ENCODE measurements at places on chromosomes 1 and 21. TPM values are rescaled to one million over a fixed set of nuclear protein-coding genes. Genes with fewer than 3 reads are reported as not detected.

GRCh38 chr1:7712731-7713323, 58.3 kb upstream of the VAMP3 start:
- no peak for DNase-seq

ANGPTL1 gene
- 18.7 TPM for total RNA-seq

OLFML3 gene
- total RNA-seq, result 33.9 TPM

GRCh38 chr1:93600663-93601062, 81.0 kb downstream of the BCAR3 start:
- DNase-seq, result peak; percentile 59

- no peak for DNase-seq
Observed at GRCh38 chr1:182166750-182167149, 105.2 kb upstream of the ZNF648 start.

GBP2 gene
- total RNA-seq, result 15.2 TPM

GRCh38 chr1:21168444-21168843, 8.3 kb downstream of the EIF4G3 start:
- no peak for DNase-seq

GRCh38 chr21:45383615-45384201, 21.3 kb upstream of the COL18A1 start:
- peak; percentile 52 for DNase-seq

RNU1-4 gene
- total RNA-seq, result 6,377 TPM

DNA sequence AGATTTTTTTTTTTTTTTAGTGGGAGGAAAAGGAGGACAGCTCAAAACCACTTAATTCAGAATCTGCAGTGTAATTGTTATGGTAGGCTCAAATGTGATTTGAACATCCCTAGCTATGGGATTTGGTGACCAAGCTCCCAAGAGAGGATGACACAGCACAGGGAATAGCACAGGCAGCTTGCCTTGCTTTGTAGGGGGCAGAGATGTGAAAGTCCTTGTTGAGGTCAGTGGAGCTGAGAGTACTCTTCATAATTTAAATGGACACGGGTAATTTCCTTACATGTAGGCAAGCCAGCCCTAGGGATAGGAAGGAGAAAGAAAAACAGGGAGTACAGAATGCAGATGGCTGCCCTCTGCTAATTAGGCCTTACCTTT, 3.2 kb upstream of the UCK2 start:
- DNase-seq, result no peak

- no peak for DNase-seq
Observed at GRCh38 chr1:229479660-229480399, 28.3 kb downstream of the NUP133 start.

CFHR5 gene
- not detected for total RNA-seq

DNA sequence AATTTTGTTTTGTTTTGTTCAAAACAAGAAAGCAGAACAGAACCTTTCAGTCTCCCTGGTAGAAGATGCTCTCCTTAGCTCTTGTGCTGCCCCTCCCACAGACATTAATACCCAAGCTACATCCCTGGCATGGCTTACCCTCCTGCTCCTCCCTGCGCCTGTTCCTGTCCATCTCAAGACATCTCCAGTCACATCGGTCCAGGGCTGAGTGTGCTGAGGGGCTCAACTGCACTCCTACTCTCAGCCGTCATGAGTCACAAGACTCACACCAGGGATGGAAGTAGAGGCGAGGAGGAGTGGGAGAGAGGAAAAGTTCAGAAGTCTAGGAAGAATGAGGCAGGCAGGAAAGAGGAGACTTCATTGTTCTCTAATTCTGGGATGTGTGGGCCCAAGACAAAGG, 9.2 kb upstream of the TACSTD2 start:
- DNase-seq, result no peak

GRCh38 chr1:101992821-101993575, 3.7 kb downstream of the OLFM3 start:
- no peak for DNase-seq

GRCh38 chr21:27796106-27796505, 829.2 kb upstream of the ADAMTS5 start:
- DNase-seq, result no peak

LCE1B gene
- total RNA-seq, result not detected

RPL11 gene
- 586 TPM for total RNA-seq

DNA sequence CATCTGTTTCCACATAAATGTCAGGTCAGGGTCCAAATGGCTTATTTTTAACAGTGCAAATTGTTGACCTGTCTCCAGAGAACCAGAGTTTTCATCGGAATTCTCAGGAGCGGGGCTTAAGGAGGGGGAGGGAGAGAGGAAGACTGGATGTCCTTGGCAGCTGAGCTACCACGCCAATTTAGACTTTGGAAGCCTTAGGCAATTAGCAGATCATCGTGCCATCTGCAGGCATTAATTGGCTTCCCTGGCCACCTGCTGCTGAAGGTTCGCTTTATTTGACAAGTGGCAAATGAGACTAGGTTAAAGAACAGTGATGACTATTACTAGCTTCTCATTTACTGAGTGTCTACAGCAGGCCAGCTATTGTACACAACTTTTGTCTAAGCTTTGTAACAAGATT, 43.7 kb downstream of the HLX start:
- DNase-seq, result no peak

DNA sequence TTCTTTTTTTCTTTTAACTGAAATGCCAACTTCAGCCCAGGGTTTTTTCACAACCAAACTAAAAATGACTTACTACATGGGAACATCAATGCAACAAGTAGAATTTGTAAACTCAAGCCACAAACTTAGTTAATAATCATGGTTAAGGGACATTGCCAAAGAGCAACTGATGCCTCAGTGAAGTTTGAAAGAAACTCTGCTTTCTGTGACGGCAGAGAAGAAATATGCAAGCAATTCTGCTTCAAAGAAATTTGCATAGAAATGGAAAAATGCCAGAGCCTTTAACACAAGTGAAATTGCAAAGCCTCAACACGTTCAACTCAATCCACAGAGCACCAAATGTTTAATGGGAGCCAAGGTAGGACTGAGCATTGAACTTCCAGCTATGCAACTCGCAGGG, 5.0 kb upstream of the CHD5 start:
- DNase-seq, result no peak

GRCh38 chr1:213659580-213660547, 327.9 kb upstream of the PROX1 start:
- no peak for DNase-seq

GRCh38 chr1:61453111-61453961, 271.6 kb downstream of the TM2D1 start:
- DNase-seq, result peak; percentile 89

GRCh38 chr1:115289940-115290339, 48.1 kb downstream of the NGF start:
- DNase-seq, result peak; percentile 28

PROK1 gene
- total RNA-seq, result not detected

- no peak for DNase-seq
Observed at GRCh38 chr1:183716286-183716685, 63.2 kb upstream of the APOBEC4 start.

GRCh38 chr1:236141447-236142252, 689 bp upstream of the GPR137B start:
- no peak for DNase-seq

GRCh38 chr1:207822602-207823451, 71.0 kb downstream of the CD46 start:
- peak; percentile 92 for DNase-seq

GRCh38 chr1:50438945-50439344, 15.7 kb upstream of the DMRTA2 start:
- no peak for DNase-seq

TAS1R1 gene
- total RNA-seq, result not detected

- no peak for DNase-seq
Observed at GRCh38 chr21:18522181-18522972, 118.8 kb upstream of the TMPRSS15 start.

ACKR1 gene
- 4.0 TPM for total RNA-seq

GRCh38 chr1:178408871-178409270, 87.9 kb downstream of the CLEC20A start:
- DNase-seq, result no peak

- DNase-seq, result no peak
Observed at GRCh38 chr1:58870298-58870676, 86.4 kb upstream of the JUN start.

GRCh38 chr21:45935628-45936027, 45.9 kb upstream of the COL6A1 start:
- no peak for DNase-seq

DNA sequence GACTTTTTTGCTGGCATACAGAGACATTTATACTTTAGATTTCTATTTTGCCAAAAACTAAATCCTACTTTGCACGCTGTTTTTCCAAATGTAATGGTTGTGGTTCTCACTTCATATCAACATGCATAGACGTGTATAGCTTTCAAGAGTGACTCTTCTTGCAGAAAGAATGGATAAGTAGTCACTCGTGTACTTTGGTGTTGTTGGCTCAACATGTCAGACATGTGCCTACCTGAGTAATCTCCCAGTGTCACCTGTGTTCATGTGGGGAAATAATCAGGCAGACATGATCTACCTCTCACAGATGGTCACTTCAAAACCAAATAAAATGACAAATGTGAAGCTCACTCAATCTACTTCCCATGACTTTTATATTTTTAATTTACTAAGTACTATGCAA, 73.1 kb downstream of the GPR88 start:
- no peak for DNase-seq

- no peak for DNase-seq
Observed at GRCh38 chr1:22315315-22316078, 136.2 kb upstream of the ZBTB40 start.

GRCh38 chr1:239140968-239141367, 245.4 kb upstream of the CHRM3 start:
- DNase-seq, result no peak

LCK gene
- total RNA-seq, result 2.4 TPM

SH2D5 gene
- 0.18 TPM for total RNA-seq

All from right cardiac atrium (tissue), 5 donors.